ENCODE measurements at places on chromosomes 13 and 19.

- no peak for DNase-seq
These were observed 5.6 kb upstream of the SIGLEC12 start for GRCh38 chr19:51507192-51507591.

DNA sequence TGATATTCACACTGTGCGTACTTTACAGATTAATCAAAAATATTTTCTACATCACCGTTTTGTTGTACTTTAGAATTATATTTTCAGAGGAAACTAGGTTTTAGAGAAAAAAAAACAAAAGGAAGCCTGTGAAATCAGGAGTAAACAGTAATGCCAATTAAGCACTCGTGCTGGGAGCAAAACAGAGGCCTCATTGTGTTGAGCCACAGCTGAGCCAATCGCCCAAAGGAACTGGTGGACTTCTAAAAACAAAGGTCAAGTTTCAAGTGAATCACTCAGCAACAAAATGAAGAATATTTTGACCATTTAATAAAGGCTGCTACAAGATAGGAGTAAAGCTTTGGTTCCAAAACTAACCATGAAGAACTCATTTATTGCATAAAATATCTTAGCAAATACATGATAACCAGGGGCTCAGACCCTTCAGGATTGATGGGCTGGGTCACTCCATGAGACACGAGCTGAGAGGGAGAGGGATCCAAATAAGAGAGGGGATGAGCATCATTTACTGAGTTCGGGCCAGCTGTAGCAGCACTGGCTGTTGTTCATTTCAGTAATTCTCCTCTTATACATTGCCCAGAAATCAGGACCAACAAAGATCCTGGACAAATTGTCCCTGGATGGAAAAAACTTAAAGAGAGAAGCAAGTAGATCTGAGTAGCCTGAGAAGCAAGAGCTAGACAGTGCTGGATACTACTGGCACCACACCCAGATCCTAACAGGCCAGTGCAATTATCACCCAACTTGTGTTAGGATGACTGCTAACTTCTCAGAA lies 8.3 kb upstream of the NALCN start:
- DNase-seq, result no peak

GRCh38 chr19:12090807-12091206 lies 26.3 kb downstream of the ZNF844 start:
- DNase-seq, result peak; percentile 43

DNA sequence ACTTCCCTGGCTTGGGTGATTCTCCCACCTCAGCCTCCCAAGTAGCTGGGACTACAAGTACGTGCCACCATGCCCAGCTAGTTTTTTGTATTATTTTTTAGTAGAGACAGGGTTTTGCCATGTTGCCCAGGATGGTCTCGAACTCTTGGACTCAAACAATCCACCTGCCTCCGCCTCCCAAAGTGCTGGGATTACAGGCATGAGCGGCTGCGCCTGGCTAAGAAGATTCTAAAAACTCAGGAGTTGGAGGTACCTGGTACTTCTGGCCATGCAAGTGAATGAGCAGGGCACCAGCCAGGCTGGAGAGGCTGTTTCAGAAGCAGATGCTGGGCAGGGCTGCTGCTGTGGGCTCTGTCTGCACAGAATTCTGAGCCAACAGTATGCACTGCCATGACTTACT lies 6.1 kb downstream of the MZF1 start:
- no peak for DNase-seq

- DNase-seq, result no peak
These were observed 26.5 kb downstream of the ZNF607 start for GRCh38 chr19:37692956-37693620.

DNA sequence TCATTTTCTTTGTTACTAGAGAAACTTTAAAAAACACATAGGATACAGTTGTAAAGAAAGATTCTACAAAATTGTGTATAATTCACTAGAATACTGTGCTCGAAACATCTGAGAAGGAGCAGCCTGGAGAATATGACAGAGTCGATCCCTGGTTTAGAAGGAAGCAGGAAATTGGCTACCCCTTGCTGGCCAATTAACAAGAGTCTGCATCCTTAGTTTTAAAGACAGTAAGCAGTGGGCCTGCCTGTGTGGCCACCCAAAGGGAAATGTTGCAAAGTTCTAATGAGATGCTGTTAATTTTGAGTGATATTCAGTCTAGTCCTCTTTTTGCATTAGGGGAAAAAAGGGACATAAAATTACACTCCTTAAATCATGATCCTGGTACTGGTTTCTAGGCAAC lies 988.6 kb downstream of the PCDH17 start:
- DNase-seq, result no peak

DNA sequence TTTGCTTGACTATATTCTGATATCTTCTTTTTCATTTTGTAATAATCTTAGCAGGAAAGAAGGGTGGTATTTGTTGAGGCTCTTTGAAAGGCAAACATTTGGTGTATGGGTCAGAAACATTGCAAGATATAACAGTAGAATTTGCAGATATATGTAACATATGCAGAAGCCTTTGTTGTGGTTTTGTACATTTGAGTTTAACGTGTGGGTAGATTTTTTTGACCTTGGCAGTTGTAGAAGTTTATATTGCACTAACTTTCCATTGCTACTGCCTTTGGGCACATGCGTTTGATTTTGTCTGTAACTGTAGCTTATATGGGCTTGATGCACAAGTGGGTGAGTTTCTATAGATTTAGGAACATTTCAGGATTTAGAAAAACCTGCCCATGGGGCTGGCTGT lies 78.5 kb upstream of the SPRY2 start:
- no peak for DNase-seq

- DNase-seq, result no peak
These were observed 149.9 kb upstream of the HTR2A start for GRCh38 chr13:47046706-47047105.

- no peak for DNase-seq
These were observed 36.5 kb upstream of the MRI1 start for GRCh38 chr19:13727798-13728197.

DNA sequence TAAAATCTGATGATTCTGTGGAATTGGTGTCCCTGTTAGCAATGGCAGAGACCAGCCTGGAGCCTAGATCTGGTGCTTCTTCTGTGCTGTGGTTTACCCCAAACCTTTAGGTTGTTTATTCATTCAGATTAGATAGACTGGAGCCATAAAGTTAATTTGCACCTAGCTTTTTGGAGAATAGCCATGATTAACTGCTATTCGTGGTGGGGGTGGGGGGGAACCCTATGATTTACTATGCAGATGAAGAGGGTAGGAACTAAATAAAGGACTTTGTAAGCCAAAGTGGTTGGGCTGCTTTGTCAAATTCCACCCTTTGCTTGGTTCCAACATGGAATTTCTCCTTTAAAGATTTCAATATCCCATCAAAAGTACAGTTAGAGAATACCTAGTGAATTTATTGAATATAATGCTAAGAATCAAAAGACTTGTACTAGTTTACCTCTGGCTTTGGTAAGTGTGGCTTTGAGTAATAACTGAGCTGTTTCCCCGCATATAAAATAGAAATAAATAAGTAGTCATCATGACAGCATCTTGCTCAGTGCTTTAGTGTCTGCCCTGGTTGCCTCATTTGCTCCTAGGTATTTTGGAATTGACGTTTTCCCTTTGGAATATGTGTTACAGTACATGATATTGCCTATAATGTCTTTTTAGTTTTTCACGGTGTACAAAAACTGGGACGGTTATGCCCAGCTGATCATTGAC lies 27.6 kb downstream of the SKA3 start:
- no peak for DNase-seq

GRCh38 chr13:113845055-113845454 lies 18.8 kb downstream of the GAS6 start:
- DNase-seq, result no peak

GRCh38 chr13:98571955-98572662 lies 4.8 kb downstream of the STK24 start:
- peak; percentile 37 for DNase-seq

DNA sequence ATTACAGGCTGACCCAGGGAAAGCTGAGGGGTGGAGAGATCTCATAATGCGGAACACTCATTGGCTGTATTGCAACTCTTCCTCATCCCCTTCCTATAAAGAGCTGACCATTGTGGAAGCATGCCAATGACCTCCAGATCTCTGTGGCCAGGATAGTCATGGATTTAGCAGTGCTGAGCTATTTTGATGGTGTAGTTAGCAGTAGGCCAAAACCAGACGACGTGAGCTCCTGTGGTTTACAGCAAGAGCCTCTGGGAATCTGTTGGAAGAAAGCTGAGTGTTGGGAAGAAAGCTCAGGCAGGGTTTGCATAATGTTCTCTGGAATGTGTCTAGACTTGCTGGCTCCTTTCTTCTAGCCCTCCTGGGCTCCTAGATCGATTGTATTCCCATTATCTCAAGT lies 187.5 kb upstream of the GPC6 start:
- peak; percentile 3 for DNase-seq

DNA sequence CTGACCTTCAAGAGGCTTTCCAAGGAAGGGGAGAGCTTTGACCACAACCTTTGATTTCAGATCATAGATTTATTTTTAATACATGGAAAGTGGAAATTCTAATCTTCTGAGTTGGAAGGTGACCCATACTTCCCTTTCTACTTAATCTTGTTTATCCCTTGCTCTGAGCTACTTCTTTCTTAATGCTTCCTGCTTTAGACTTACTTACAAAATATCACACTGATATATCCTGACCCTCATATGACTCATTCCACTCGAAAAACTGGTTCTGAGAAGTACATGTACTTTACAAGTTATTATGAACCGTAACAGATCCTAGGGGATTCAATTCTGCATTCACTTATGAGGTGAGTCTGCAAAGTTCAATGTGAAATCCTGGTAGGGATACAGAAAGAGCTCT lies 76.2 kb upstream of the IRS2 start:
- DNase-seq, result no peak

All from H4 (cell line).